NCI-H510A (cell line): ENCODE measurements at places on chromosomes 1 and 21.

DNA sequence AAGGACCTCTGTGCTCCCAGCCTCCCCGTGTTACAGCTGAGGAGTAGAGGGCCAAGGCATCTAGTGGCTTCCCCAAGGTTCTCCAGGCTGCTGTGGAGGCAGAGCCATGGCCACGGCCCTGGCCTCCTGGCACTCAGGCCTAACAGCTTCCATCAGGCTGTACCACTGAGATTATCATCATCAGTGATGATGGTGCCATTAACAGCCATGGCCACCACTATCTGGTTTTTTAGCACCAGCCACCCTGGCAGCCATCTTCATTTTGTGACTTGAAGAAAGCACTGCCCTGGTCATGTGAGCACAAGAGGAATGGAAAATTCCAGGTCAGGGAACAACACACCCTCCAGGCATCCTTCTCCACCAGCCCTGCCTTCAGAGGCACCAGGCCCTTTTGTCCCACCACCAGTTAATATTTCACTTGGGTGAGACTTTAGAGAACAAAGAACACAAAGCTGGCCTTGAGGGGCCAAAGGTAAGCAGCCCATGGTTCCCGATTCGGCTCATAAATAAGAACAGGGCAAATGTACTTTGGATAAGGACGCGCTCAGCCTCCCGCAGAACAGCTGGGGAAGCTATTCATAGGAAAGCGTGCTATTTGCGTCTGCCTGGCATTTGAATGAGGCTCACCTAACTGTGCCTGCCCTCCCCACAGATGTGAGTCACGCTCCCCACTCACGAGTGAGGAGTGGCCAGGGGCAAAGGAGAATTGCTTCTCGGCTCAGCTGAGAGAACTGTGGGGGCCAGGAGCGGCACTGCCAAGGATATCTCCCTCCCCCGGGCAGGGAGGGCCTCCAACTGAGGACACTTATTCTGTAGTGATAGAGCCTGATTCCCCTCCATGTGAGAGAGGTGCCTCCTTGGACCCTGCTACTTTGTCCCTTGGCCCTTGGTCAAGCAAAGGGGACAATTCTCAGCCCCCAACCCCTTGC lies 95.6 kb downstream of the CD58 start:
- no peak for DNase-seq

- no peak for DNase-seq
Observed at GRCh38 chr1:234062166-234062565, 157.7 kb downstream of the SLC35F3 start.

DNA sequence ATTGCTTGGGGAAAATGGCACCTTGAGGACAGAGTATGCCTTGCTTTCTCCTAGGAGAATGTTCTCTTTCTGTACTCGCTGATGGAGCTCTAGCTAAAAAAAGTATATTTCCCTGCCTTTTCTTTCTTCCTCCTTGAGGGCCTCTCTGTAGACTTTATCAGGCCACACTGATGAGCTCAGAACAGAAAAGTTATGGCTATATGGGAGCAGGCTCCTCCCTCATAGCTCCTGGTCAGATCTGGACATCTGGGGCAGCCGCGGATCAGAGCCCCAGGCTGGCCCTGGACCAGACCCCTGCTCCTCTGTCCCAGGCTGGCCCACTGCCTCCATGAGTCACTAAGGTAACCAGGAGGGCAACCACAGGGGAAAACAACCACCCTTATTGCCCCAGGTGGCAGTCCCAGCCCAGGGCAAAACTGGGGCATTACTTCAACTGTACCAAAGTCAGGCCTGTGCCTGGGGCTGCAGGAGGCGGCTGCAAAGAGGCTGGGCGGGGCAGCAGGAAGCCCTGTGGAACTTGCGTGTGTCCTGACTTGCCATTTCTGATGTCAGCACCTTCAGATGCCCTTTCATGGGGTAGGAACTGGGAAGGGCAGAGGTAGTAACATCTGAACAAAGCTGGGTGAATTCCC lies 26.3 kb upstream of the ZNF648 start:
- no peak for DNase-seq

DNA sequence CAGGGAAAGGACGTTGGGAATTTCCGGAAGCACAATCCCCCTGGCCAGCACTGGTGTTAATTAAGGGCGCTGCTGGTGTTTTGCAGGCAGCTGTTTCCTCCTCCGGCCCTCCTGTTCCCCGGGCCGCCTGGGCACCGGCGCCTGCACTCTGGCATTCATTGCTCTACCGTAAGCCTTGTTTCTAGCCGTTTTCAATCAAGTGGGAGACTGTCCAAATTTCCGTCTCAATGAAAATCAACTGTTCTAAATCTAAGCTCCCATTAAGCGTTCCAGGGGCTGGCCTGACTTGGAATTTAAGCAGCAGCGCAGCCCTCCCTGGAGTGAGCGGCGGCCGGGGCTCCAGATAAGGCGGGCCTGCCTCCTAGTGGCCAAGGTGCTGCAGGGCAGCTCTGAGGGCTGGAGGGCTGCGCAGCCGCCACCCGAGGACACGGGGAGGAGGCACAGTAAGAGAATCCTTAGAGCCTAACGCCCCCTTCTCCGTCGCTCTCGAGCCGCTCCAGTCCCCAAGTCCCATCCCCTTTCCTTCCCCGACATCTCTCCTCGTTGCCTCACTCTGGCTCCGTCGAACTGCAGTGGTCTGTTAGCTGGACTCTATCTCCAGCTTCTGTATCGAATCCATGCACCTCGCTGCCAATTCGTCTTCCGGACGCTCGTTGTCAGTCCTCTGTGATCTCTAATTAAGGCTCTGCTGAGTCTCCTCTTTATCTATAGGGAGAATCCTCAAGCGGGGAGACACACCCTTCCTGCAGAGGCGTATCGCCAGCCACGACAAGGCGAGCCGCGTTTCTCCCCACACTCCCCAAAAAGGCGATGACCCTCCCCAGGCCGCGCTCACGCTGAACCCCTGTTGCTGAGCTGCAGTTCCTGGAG lies 57.8 kb upstream of the LRRC8D start:
- peak; percentile 76 for DNase-seq

GRCh38 chr1:54397090-54397591 lies 9.1 kb downstream of the SSBP3 start:
- no peak for DNase-seq

- DNase-seq, result no peak
Observed at GRCh38 chr1:243493156-243494129, 237.6 kb downstream of the SDCCAG8 start.

- DNase-seq, result no peak
Observed at GRCh38 chr1:46219551-46220520, 16.7 kb downstream of the LURAP1 start.

DNA sequence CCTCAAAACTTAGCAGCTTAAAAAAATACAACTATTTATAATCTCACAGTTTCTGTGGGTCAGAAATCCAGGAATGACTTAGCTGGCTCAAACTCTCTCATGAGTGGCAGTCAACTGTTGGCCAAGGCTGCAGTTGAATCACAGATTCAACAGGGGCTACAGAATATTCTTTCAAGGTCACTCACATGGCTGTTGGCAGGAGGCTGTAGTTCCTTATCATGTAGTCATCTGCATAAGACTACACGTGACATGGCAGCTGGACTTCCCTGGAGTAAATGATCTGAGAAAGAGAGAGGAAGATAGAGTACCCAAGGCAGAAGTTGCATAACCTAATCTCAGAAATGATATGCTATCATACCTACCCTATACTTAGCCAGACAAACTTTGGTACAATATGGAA lies 75.2 kb upstream of the TSPAN2 start:
- DNase-seq, result no peak

DNA sequence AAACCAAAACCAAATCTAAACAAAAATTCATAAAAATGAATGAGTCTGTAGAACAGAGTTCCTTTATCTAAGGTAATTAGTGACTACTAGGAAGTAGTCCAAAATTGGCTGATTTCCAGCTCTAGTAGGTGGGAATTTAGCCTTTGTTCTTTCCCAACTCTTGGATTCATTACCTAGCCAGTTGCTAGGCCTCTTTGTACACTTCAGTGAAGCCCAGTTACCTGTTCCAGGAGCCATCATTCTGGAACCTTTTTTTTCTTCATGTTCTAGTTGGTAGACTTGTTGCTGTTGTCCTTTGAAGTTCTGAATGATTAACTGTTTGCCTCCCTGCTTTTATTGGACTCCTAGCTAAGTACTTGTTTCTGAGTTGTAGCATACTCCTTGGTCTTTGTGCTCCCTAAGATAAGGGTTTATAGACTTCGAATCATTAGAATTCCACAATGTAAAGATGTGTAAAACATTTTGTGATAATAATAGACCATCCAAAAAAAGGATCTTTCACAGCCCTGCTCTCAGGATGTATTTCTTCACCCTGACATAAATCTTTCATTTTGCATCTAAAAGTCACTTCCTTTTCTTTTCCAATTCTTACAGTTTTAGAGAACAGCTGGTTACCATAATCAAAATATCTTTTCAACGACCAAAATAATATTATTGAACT lies 9.8 kb downstream of the PLA2G4A start:
- peak; percentile 3 for DNase-seq

DNA sequence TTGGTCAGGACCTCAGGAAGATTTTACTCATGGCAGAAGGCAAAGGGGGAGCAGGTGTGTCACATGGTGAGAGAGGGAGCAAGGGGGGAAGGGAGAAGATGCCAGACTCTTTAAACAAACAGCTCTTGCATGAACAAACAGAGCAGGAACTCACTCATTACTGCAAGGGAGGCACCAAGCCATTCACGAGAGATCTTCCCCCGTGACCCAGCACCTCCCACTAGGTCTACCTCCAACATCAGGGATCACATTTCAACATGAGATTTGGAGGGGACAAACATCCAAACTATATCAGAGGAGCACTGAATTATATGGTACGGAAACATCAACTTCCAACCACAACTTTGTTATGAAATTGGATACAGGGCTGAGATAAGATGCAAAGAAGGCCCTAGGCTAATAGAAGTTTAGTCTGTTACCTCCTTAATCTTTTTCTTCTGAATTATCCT lies 164.9 kb downstream of the ST6GALNAC3 start:
- peak; percentile 70 for DNase-seq

- no peak for DNase-seq
Observed at GRCh38 chr1:89735479-89735878, 85.4 kb upstream of the LRRC8D start.

DNA sequence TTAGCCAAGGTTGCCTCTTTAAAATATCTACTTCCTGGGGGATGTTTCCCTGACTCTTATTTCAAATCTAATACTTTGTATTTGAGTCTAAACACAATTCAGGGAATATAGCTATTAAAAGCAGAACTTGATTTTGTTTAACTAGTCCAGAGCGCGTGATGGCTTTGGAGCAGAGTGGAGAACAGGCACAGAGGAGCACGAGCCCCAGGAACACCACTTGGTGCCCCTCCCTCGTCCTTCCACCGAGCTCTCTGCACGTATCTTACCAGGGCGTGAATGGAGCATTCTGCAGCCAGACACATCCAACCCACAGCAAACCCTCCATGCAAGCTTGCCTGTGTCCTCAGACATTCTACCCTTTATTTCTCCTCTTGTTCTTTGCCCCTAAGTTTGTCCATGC lies 14.1 kb downstream of the KIF26B start:
- DNase-seq, result no peak

DNA sequence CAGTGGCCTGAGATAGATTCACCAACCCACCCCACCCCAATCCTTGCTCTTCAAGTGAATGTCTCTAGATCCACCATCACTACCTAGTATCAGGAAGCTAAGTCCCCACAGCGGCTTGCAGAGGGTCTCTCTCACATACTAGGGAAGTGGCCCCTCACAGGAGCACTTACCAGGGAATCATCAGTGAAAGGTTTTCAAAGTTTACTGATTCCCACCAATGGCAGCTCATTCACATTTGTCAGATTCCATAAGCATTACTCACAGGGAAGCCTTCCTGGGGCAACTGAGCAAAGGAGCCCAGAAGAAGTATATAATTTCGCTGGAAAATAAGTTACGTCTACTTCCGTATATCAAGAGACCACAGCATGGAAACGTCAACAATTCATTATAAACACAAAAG lies 120.8 kb downstream of the GREM2 start:
- DNase-seq, result no peak

DNA sequence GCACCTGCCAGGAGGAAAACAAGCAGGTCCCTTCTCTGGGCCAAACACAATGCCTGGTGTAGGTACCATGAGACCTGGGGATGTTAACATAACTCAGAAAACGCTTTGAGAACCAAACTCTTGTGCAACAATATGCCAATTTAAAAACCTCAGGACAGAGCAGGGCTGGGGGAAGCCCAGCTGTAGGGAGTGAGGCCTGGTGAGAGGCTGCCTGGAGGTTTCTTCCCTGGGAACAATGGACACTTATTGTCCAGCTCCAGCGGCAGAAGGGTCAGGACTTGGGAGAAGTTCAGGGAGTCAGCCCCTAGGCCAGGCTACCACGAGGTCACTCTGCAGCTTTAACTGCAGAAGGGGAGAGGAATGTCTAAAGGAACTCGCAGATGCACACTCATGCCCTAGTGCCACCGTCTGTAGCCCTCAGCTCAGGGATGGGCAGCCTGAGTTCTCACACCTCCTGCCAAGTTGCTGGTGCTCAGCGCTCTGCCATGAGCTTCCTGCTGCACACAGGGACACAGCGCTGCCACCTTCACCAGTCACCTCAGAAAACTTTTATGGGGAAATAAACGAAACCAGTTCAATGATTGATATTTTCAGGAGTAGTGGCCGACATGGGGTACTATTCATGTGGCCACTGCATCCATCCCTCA lies 8.5 kb downstream of the GPR157 start:
- DNase-seq, result no peak

DNA sequence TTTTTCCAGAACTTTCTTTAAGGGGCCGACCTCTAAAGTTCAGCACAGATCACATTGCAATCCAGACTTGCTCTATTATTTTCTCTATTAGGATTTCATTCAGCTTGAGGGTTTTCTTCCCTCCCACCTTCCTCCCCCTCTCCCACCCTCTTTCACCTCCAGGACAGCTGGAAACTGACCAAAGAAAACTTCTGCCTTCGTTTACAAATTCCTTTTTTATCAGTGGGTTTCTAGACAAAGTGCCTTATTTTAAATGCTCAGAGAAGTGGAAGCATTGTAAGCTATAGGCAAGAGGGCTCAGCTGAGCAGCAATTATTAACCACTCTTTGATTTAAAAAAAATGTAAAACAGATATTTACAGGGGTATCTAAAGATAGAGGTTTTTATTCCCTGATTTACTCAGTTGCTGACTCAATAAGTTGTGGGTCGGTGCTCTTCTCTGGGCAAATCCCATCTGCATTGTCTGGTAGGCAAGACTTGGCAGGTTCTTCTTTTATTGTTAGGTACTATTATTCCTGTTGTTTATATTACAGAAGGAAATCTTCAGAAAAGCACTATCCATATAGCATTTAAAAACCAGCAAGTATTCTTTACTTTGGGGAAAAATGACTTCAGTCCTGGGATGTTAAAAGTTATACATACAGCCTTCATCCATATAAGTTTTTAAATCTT lies 277.0 kb upstream of the C1orf105 start:
- no peak for DNase-seq

- DNase-seq, result no peak
Observed at GRCh38 chr1:193131266-193131860, 9.5 kb downstream of the CDC73 start.

- DNase-seq, result no peak
Observed at GRCh38 chr1:55821234-55821633, 606.1 kb upstream of the USP24 start.

- no peak for DNase-seq
Observed at GRCh38 chr1:115076384-115076915, 12.9 kb downstream of the TSPAN2 start.

- DNase-seq, result no peak
Observed at GRCh38 chr1:19400192-19400611, 85.1 kb downstream of the CAPZB start.
